ENCODE measurements at places on chromosomes 16 and 17.

DNA sequence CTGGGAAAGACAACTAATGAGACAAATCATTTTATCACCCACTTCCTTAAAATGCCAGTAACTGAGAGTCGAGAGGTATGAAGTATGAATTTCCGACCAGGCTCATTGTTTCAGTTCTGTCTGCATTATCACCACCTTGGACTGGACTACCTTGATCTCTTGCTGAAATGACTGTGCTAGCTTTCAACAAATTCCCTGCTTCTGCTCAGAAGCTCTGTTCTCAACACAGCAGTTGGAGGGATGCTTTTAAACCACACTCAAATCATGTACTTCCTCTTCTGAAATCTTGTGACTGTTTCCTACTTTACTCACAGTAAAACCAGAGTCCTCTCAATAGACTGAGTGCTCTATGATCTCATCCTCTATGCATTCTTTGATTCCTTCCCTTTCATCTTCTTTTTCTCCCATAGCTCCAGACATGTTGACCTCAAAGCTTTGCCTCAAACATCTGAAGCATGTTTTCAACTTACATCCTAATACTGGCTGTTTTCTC lies 195.8 kb downstream of the KCNJ2 start:
- no peak for DNase-seq

DNA sequence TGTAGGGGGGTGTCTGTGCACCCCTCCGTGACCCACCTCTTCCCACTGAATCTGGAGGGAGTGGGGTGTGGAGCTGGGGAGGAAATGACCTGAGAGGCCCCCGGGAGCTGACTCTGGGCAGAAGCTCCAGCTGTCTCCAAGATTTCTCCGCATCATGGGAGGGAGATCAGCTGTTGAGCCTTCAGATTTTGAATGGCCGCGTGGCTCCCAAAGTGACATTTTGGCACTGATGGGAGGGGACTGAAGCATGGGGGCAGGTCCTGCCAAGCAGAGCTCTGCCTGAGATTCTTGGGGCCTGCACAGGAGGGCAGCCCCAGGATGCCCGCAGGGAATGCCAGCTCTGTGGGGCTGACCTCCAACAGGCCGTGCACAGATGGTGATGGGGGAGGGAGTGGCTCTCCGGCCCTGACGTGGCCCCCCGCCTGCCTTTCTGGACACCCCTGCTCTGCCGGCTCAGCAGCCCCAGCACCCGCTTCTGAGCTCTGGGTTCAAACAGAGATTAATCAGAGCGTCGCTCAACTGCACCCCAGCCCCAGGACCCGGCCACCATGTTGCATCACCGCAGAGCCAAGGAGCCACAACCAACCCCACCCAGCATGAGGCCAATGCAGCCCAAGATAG lies 25.3 kb upstream of the UBE2I start:
- DNase-seq = no peak

DNA sequence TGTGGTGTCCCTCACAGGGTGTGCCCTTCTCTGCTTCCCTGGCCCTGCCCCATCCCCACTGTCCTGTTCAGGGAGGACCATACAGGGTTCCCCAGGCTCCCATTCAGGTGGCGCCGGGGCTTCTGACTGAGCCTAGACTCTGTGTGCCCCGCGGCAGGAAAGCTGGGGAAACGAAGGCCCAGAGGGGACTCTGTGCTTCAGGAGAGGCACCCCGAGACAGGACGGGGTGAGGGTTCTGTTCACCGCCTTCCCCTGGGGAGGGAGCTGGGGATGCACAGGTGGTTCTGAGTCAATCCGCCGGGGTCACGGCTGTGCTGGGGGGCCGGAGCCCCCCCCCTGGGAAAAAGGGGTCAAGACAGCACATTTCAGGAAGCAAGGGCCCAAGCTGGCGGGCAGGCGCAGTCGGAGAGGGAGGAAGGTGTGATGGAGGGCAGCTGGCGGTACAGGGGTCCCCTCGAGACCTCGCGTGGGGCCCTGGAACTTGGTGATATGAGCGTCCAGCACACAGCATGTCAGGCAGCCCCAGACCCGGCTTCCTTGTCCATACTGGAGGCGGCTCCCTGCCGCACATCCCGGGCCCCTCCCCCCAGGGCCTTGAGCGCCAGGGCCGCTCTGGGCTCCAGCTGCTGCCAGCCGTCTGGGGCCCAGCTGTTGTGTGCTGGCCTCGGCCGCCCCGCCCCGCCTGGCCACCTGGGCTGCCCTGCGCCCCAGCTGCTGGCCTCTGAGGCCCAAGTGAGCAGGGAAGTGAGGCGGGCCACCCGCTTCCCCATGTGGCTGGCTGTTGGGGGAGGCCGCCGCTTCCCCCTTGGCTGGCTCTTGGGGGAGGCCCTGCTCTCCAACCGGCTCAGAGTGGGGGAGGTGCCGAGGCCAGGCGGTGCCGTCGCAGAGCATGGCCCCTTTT lies 5.6 kb upstream of the NOTUM start:
- DNase-seq = no peak

- no peak for DNase-seq
These were observed 37.0 kb upstream of the PEMT start for GRCh38 chr17:17628388-17629008.

DNA sequence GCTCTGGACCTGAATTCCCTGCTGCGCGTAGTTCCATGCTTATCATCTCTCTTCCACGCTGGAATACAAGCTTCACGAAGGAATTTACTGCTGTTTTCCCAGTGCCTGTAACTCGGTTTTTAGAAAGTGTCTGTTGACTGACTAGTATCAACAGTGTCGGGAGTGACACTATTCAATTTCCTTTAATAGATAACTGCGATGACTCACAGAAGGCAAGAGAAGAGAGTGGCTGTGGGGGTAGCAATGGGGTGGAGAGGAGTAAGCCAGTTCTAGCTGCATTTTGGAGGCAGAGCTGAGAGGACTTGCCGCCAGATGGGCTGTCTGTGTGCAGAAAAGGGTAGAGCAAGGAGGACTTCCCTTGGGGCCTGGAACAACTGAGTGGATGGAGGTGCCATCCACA lies 25.2 kb downstream of the B4GALNT2 start:
- DNase-seq = no peak

GRCh38 chr17:1591474-1592090 lies 29.0 kb upstream of the PITPNA start:
- DNase-seq = no peak

DNA sequence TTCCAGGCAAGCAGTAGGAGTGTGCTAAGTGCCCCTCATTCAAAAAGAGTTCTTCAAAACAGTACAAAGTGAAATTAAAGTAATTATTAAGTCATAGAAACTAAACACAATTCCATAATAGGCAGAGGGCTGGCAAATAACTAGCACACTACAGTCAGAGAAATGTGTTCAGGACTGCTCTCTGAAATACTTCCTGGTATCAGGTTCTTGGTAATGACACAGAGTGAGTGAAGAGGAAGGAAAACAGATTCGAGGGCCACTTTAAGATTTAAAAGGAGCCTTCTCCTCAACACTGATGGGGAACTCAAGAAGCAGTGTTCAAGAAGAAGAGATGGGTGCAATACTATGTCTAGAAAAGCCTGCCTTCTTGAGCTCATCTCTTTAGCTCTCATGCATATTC lies 139.2 kb downstream of the TOX3 start:
- DNase-seq = no peak

DNA sequence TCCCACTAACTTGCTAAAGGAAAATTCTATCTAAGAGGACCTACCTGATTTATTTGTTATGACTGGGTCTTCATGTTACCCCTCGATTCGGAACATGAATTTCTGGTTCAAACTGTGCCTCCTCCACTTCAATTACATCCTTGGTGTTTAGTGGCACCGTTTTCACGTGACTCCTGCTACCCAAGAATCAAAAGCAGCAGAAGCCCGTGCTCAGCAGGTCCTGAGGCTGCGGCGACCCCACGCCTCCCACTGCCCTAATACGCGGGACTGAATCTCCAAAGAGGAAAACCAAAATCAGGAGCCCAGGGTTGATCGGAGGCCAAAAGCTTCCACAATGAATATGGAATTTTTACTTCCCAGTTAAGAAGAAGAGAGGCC lies 94.0 kb upstream of the METRNL start:
- DNase-seq = no peak

- no peak for DNase-seq
These were observed 80.8 kb downstream of the OMG start for GRCh38 chr17:31216031-31216751.

DNA sequence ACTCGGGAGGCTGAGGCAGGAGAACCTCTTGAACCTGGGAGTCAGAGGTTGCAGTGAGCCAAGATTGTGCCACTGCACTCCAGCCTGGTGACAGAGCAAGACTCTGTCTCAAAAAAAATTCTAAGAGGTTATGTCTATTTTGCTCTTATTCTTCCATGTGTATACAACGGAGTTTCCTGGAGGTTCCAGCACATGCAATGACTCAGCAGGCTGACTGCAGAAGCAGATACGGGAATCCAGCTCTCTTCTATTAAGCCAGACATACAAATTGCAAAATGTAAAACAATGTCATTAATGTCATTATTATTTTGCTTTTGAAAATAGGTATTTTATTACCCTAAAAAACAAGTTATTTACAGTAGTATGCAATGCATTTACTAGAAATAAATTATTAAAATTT lies 18.4 kb downstream of the MIEF2 start:
- DNase-seq = no peak

GRCh38 chr16:10599626-10600025 lies 19.2 kb upstream of the EMP2 start:
- no peak for DNase-seq

GRCh38 chr16:69112285-69113129 lies 7.1 kb downstream of the HAS3 start:
- no peak for DNase-seq

- no peak for DNase-seq
These were observed 20.4 kb upstream of the PHB1 start for GRCh38 chr17:49434821-49435670.

DNA sequence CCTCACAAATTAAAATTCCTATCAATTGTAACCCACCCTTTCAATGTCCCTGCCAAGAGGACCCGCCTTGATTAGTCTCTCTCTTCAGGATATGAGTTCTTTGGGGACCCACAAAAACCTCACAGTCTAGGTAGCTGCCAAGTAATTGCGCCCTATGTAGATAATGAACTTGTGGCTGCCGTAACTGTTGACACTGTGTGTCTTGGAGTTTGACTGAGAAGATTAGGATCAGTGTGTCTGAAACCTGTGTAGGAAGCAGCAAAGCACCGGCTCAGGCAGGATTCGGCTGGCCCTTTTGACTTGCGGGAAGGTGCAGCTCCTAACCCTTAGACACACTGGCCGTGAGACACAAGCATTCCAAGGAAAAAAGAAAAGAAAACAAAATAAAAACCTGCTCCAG lies 17.8 kb upstream of the SLC6A4 start:
- DNase-seq = no peak

DNA sequence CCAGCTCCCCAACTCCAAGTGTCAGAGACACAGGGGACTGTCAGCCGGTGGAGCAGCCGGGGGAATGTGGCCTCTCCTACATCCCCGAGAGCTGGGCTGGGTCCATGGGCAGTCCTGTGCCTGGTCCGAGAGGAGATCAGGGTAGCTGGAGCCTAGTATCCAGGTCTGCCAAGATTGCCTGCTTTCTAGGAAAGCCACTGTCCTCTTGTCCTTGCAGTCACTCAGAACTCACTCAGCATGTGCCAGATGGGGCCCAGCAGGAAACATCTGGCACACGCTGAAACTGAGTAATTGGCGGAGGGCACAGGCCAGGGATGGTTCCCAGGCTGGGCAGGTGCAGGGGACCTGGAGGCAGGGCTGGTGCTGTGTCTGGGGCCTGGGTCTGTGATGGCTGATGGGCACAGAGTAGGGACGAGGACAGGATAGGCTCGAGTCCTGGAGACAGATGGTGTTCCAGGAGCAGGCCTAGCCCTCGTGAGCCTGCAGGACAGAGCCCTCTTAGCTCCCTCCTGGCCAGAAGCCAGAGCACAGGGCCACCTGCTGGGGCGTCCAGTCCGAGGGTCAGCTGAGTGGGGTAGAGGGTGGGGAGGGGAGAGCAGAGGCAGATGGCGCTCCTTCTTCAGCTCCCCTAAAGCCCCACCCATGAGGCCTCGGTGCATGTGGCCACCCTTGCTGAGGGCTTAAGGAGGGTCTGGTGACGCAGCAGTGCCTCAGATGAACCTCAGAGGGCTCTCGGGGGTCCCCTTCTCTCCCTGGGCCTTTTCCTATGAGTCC lies 31.1 kb downstream of the ADCY7 start:
- DNase-seq = no peak

DNA sequence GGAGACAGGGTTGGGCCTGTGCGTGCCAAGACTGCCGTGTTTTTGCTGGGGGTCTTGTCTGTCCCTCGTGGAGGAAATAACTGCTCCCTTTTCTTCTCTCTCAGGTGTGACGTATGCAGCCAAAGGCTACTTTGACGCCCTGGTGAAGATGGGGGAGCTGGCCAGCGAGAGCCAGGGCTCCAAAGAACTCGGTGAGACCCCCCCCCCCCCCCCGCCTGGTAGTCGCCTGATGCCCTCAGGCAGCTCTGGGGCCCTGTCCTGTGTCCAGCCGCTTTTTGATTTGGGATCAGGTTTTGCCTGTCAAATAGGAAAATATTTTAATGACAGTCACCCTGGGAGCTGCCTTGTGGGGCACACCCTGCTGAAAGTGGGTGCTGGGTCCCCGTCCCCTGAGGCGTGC lies 22.8 kb downstream of the BAIAP2 start:
- no peak for DNase-seq

- no peak for DNase-seq
These were observed 28.2 kb upstream of the CLEC18B start for GRCh38 chr16:74449470-74449869.

DNA sequence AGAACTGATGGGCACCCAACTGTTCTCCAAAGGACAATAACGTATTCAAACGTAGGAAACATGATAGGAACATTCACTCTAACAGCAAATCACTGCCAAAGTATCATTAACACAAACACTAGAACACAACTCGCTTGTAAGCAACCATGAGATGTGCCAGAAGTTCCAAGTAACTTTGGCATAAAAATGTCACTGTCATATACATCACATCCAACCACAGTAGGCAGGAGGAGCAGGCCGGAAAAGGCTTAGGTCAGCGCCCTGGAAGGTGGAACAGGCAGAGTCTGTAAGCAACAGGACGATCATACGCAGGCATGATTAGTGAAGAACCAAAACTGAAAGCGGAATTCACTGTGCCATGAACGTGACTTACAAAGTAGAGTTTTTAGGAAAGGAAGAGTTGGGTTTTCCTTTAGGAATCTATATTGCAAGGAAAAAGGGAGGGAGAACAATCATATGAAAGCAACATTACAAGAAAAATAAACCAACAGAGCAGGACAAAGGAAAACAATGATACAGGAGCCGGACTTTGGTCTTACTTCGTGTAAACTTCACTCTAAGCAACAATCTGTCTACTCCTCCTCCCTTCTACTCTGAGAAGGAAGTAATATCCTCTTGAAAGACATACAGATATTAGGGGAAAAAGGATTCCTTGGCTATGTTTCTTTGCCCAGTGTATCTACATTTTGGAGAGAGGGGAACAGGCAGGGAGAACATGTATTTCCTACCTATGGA lies 52.3 kb downstream of the YWHAE start:
- DNase-seq = no peak

- DNase-seq = no peak
These were observed 695.7 kb downstream of the CDH11 start for GRCh38 chr16:64426131-64426666.

Data from Panc1 (cell line).